Stimulated activated CD8-positive, alpha-beta memory T cell treated with anti-CD3 and anti-CD28 coated beads, Interleukin-2, amount 100 ng/mL, for 48 hours (primary cell): ENCODE measurements at places on chromosomes 12 and 14.

- no peak for DNase-seq
Measured at GRCh38 chr14:68937471-68938270, 41.4 kb downstream of the ACTN1 start.

- no peak for DNase-seq
Measured at GRCh38 chr14:99344051-99344758, 72.2 kb upstream of the BCL11B start.

GRCh38 chr14:101189266-101189665 lies 285.7 kb upstream of the RTL1 start:
- no peak for DNase-seq

- no peak for DNase-seq
Measured at GRCh38 chr12:87086118-87086891, 830.1 kb upstream of the MGAT4C start.

DNA sequence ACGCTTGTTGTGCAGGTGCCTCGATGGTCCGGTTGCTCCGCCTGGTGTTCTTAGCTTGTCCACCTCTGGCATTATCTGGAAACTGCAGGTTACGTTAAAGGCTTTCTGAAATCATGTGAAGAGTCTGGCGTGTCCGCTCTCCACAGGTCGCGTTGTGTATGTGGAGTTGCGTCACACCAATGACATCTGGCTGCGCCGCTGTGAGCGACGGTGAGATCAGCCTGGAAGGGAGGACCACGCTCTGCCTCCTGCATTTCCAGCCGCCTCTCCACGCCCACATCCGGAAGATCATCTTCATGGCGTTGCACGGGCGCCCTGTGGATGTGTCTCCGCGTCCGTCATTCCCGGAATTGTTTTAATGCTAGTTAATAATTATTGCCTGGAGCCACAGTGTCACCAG lies 50.6 kb upstream of the GALNT9 start:
- DNase-seq = no peak

DNA sequence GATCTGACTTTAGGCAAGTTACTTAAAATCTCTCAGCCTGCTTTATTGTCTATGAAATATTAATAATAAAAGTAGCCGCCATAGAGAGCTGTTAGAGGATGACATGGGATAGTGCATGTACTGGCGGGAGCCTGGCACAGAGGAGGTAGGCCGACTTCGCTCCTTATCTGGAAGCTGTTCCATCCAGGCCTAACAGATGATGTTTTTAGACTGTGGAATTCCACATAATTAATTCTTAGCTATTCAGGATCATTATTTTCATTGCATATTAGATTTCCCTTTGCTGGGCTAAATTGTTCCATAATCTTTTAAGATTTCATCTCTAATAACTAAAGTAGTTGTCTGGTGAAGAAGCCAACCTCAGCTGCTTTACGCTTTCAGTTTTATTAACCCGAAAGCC lies 30.8 kb downstream of the CNTN1 start:
- no peak for DNase-seq

- DNase-seq = no peak
Measured at GRCh38 chr14:70601162-70601561, 707 bp upstream of the MED6 start.

DNA sequence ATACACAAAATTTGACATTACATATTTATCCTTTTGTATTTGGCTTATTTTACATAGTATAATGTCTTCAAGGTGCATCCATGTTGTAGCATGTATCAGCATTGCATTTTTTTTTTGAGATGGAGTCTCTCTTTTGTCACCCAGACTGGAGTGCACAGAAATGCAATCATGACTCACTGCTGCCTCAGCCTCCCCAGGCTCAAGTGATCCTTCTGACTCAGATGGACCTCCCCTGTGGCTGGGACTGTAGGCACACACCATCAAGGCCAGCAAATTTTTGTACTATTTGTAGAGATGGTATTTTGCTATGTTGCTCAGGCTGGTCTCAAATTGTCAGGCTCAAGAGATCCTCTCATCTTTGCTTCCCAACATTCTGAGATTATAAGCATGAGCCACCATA lies 214.4 kb upstream of the ALG10B start:
- no peak for DNase-seq

GRCh38 chr14:76639606-76640229 lies 121.5 kb upstream of the VASH1 start:
- no peak for DNase-seq

DNA sequence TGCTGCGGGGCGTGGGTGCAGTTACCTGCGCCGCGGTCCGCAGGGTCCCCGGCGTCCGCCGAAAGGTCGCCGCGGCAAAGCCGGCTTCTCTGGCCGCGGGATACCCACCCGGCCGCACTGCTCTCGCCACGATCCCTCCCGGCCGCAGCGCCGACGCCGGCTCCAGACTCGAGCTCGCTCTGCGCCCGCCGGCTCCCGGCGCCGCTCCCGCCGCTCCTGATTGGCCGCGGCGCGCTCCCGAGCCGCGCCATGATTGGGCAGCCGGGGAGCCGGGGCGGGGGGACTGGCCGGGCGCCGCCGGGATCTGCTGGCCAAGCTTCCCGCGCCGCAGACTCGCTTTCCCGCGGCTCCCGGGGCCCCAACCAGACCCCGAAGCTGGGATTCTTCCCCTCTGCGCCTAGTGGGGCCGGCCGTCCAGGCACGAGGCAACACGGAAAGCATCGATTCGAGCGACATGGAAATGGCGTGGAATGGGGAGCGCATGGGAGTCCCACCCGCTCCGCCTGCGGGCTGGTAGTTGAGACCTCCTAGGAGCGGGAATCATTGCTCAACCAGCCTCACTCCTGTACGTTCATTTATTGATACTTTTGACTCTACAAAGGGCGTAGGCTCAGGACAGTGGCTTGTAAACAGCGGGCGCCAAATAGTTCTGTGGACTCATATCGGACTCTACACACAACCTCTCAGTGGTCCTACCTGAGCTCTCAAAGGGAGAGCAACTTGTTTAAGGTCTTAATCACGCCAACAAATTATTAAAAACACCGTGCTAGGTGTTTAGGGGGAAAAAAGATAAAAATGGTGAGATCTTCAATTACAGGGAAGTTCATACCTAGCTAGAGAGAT lies 36.4 kb upstream of the STON2 start:
- peak; percentile 27 for DNase-seq

DNA sequence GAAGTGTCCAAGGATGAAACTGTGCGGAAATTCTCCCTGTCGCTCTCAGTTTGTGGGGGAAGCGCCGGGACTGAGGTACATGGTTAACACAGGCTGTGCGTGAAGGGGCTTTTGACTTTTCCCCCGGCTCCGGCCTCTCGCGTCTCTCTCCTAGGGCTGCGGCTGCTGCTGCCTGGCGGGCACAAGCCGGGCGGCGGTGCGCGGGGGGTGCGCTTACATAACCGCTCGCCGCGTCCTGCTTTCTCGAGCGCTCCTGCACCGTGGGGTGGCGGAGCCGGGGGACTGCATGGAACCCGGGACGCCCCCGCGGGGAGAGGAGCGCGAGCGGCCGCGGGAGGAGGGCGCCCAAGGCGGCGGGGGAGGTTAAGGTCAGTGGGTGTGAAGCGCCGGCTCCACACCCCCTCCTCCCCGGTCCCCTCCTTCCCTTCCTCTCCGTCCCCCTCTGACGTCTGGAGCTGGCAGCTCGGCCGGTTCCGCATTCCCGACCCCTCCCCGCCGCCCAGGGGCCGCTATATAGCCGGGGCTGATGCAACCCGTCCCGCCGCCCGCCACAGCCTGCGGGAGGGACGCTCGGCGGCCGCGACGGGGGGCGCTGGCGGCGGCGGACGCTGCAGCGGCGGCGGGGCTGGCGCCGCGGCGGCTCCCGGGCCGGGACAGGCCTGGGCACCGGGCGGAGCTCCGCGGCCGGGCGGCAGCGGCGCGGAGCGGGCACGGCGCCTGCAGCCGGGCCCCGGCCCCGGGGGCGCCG lies at the start of gene JDP2:
Gene JDP2, plus strand, starts transcription at position 541 of the 748 bp plus-strand sequence. CDS start 9,899 bp downstream, outside the sequence.
- peak; percentile 21 for DNase-seq

- no peak for DNase-seq
Measured at GRCh38 chr12:75443709-75444108, 36.8 kb upstream of the GLIPR1 start.

DNA sequence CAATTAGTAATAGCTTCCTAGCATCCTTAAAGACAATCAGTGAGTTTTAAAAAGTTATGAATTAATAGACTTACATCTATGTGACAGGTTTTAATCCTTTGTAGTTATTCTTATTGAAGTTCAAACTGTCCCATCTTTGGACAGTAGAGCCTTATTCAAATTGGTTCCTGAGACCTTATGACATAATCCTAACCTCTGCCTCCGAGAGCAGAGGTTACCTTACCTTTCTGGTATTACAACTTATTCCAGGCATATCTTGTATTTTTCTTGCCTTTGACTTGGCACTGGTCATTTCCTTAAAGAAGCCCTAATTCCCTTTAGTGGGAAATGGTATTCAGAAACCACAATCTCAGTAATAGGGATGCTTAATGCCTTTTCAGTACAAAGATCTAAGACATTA lies 21.8 kb downstream of the BTBD7 start:
- DNase-seq = no peak

DNA sequence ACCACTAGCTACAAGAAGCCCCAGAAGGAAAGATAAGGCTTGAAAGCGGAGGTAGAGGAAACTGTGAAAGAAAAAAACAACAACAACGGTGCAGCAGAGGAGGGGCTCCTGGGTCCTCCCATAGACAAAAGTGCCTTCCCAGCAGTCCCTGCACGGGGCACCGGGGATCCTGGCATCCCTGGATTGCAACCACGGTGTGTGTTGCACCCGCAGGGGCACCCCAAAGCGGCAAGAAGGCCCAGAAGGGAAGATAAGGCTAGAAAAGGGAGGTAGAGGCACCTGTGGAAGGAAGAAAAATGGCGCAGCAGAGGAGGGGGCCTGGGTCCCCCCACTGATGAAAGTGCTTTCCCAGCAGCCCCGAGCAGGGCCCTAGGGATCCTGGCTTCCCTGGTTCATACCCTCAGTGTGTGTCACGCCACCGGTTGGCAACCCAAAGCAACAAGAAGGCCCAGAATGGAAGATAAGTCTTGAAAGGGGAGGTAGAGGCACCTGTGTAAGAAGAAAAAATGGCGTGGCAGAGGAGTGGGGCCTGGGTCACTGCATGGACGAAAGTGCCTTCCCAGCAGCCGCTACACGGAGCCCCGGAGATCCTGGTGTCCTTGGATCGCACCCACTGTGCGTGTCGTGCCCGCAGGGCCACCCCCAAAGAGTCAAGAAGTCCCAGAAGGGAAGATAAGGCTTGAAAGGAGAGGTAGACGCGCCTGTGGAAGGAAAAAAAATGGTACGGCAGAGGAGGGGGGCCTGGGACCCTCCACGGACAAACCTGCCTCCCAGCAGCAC lies 281.0 kb downstream of the ALG10 start:
- DNase-seq = no peak

- DNase-seq = no peak
Measured at GRCh38 chr12:49298160-49298559, 3.2 kb downstream of the PRPH start.

- DNase-seq = no peak
Measured at GRCh38 chr12:52191841-52192791, at the start of gene KRT80. KRT80 (minus strand) TSS chr12:52192014; CDS start chr12:52191902, 112 bp downstream.

DNA sequence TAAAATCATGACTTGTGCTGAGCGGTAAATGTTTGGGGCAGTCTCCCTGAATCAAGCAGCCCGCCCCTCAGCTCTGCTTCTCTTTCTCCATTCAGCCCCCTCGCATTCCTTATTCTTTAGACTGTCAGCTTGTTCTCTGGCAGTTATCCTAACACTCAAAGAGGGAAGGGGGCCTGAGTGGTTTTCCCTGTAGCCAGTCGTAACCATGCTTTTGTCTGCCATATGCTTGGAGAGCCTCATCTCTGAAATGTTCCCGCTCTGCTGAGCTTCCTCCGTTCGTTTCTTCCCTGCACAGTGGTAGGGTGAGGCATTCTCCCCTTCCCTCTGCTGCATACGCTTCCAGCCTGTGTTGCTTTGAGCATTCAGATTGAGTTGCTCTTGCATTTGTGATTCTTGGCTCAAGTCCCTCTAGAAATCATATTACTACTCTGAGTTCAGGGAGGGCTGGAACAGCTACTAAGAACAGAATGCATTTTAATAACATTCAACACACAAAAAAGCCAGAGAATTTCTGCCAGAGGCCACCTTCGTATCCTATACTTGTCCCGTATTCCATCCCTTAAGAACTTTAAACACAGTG lies 119.7 kb downstream of the FBXL14 start:
- no peak for DNase-seq

- DNase-seq = no peak
Measured at GRCh38 chr12:110741341-110742095, 1.2 kb downstream of the PPP1CC start.

- DNase-seq = no peak
Measured at GRCh38 chr12:87779858-87780498, 249.2 kb downstream of the C12orf50 start.

DNA sequence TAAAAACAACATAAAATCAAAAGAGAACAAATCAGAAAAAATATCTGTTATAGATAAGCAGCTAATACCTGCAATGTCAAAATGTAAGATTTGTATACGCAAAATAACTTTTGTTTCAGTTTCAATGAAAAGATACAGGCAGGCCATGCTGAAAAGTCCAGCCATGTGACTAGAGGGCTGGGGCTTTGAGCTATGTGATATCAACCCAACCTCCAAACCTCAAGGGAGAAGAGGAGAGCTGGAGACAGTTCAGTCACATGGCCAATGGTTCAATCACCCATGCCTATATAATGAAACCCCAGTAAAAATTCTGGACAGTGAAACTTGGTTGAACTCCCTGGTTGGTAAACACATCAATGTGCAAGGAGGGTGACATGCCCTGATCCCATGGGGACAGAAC lies 5.3 kb downstream of the COX16 start:
- DNase-seq = no peak

DNA sequence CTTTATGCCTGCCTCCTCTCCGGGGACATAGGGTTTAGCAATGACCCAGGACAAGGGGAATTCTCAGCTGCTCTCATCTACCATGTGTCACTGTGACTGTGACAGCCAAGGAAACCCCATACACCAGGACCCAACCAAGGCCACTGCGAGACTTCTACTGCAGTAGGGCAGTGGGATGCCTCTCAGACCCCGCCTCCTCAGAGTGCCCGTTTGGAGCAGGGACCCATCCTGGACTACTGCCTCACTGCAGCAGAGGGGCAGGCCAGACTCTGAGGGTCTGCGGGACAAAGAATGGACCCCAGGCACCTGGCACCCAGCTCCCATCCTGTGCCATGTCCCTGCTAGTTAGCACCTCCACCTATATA lies 71.3 kb upstream of the DDX11 start:
- no peak for DNase-seq

DNA sequence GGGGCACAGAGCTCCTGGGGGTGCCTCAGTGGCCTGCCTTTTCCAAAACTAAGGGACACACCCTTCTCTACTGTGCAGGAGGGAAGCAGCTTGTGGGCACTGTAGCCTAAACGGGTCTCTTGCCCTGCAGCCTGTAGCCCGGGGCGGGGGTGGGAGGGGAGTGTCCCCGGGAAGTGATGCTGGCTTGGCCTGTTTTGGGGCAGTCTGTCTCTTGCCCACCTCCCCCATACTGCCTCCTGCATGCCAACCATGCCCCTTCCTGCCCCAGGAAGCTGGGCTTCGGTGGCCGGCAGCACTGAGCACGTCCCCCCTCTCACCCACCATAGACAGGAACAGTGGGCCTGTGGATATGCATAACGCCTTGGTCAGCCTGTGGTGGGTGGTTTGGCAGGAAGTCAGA lies 43.4 kb downstream of the PRIMA1 start:
- no peak for DNase-seq

DNA sequence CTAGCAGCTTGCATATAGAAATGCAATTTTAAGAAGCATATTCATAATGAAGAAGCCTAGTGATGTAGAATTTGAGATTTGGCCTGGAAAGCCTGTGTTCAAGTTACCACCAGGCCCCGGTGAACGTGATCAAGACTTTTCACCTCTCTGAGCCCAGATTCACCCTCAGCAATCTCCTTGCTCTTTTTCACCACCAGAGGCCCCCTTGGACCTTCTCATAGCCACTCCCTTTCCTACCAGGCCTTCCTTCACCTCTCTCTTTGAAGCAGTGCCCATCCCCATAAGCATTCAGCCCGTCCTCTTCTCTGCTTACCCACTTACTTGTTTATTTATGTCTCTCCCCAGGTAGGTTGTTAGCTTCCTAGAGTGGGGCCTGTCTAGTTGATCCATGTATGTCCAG lies 1280.9 kb downstream of the AACS start:
- no peak for DNase-seq
